ENCODE measurements at places on chromosomes 4 and X. TPM values are rescaled to one million over a fixed set of nuclear protein-coding genes. Genes with fewer than 3 reads are reported as not detected.

Gene BGN
- total RNA-seq = not detected

GRCh38 chr4:11228530-11228929 is 200.2 kb downstream of the HS3ST1 start:
- DNase-seq = peak; percentile 79

DNA sequence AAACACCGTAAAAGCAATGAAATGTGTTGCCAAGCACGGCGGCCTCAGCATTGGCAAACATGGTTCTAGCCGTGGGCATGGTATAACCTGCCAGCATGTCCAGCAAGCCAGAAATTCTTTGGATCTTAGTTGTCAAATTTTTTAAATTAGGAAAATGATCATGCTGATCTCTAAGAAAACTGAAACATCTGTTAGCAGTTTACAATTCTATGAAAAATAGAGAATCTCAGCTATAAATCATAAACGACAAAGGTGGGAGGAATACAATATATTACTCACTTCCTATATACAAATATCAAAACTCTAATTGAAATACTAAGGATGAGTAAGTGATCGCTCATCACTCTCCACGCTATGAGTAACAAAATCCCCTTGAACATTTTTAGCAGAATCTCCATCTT is 130.3 kb downstream of the ADGRA3 start:
- DNase-seq = peak; percentile 86

GRCh38 chr4:104795264-104795939 is 300.7 kb upstream of the CXXC4 start:
- DNase-seq = no peak

DNA sequence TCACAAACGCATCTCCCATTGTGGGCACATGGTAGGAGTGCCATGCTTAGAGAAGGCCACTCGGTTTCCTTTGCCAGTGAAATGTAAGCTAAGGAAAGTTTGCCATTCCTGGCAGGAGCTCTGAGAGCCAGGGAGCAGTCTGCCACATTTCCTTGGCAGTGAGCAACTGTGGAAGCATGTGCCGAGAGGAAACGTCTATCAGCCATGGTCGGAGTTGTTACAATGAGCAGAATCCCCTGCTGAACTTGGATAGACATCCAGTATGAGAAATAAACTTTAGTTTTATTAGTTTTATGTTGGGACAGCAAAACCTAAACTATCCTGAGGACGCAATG is 51.1 kb downstream of the ENOPH1 start:
- DNase-seq = no peak

- no peak for DNase-seq
Observed at GRCh38 chr4:183909801-183910200, 4.7 kb downstream of the STOX2 start.

- peak; percentile 53 for DNase-seq
Observed at GRCh38 chr4:87502580-87503238, 26.5 kb downstream of the SPARCL1 start.

DNA sequence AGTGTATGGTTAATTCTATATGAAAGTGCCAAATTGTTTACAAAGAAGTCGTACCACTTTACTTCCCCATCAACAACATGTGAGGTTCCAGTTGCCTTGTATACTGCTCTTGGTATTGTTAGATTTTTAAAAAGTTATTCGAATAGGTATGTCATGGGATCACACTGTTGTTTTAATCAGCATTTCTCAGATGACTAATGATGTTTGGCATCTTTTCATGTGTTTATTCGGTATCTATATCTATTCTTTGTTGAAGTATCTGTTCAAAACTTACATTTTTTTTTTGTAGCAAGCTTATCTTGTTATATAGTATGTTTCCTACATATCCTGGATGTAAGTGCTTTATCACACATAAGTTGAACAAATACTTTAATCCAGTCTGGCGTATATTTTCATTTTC is 99.4 kb upstream of the MAB21L2 start:
- no peak for DNase-seq

DNA sequence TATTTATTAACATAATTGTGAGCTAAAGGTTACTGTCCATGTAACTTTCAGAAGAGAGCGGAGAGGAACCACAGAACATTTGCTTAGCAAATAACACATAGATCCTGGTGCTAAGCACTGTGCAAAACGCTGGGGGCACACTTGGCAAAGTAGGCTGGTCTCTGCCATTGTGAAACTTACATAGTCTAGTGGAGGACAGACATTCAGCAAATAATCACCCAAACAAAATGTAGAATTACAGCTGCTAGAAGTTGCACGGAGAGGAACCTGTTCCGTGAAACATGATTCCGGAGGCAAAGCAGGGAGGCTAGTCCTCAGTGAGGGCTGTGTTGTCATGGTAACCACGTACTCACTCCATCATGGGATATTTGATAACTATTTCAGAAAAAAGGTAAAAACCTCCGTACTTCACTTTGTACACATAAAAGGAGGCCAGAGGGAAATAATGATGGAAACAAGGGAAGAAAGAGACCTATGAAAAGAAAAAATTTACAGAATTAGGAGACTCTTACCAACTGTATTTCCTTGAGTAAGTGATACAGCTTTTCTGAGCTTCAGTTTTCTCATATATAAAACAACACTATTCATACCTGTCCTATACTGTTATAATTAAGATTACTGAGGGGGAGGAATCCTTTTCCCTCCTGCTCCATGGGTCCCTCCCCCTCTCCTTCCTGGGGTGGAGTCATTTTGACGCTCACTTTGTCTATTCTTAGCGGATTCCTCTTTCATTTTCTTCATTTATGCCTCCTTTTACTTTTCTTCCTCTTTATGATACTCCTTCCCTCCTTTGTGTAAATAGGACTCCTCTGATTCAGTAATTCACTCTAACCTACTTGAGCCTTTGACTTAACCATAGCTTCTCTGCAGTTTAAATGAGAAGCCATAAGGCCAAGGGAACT is 825 bp upstream of the RASGEF1B start:
- DNase-seq = no peak

GRCh38 chrX:78573630-78574029 is 85.5 kb downstream of the RTL3 start:
- DNase-seq = no peak

- no peak for DNase-seq
Observed at GRCh38 chrX:126481916-126482315, 70.7 kb downstream of the DCAF12L1 start.

DNA sequence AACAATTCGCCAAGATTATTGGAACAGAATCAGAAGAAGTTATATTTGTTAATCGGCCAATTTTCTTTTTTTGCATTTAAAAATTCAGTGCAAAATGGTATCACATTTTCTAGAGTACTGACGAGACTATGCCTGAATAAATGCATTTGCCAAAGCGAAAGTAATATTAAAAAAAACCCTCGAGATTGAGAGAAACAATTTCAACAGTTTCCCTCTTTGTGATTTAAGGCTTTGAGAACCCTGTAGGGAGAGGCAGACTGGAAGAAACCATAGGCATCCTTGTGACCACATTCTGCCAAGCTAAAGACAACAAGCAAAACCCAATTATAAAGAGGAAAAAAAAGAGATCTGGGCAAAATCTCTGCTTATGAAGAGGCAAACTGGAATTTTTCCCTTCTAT is 218.1 kb upstream of the GK2 start:
- no peak for DNase-seq
